ENCODE measurements at places on chromosomes 11 and 22.

DNA sequence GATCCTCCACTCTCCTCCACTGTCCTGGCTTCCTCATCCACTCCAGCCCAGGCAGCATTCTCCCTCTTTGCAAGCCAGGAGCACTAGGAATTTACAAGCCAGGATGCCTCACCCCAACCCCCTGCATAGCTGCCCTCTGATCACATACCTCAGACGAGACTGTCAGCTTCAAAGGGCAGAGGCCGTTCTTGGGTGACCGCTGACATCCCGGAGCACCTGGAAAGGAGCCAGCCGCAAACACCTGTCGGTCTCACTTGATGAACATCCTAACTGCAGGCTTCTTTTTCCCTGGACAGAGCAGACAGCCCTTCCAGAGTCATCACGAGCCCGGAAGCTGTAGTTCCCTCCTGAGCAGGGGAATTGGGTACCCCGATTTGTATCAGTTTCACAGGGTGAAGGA lies 451.3 kb upstream of the B3GAT1 start:
- no peak for DNase-seq

GRCh38 chr22:24591286-24591830 lies 1.5 kb downstream of the LRRC75B start:
- DNase-seq: no peak

DNA sequence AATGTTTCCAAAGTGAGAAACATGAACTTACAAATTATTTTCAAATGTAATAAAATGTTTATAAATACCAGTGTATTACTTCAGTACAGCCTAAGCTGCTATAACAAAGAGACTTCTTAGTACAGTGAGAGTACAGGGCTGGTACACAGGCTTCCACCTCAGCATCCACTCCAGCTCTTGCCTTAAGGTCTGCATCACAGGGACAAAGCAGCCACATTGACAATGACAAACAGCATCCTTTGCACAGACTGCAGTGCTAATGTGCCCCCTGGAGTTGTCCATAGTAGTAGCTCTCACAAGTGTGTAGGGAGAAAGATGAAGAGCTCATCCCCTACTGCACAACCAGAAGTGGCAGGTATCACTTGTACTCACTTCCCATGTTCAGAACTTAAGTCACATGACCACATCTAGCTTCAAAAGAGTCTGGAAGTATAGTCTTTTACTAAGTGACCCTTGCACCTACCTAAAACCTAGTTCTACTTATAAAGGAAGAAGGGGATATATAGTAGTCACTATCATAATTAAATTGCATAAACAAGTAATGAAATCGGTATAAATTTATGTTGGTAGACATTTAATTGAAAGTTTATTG lies 10.7 kb upstream of the LIPT2 start:
- no peak for DNase-seq

DNA sequence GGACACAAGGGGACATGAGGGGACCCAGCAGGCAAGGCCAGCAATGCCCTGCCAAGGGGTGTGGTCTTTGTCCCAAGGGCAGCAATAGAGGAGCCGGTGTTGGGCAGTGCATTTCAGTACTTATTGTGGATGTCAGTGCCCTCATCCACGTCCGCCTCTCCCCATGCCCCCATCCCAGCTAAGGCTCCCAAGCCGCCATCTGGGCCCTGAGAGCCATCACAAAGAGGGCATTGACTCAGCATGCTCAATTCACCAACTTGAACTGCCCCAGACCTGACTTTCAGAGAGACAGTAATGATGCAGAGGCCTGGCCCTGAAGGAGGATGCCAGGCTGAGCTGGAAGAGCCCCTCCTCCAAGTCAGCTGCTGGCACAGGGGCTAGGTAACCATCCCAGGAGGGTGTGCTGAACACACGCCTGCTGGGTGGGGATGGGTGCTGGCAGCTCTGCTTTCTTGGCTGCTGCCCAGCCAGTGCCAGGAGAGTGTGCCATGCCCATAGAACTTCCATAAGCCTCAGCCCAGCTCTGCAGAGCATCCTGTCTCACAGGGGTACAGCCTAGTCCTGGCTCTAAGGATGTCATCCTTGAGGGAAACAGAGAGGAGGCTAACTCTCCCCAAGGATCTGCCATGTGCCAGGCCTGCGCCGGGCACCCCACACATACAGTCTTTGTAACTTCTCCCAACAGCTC lies 46.5 kb downstream of the PDE2A start:
- no peak for DNase-seq

All from CD4-positive, alpha-beta T cell treated with Interleukin-17A for 4 hours (primary cell).